ENCODE measurements at places on chromosomes 12 and 14.

DNA sequence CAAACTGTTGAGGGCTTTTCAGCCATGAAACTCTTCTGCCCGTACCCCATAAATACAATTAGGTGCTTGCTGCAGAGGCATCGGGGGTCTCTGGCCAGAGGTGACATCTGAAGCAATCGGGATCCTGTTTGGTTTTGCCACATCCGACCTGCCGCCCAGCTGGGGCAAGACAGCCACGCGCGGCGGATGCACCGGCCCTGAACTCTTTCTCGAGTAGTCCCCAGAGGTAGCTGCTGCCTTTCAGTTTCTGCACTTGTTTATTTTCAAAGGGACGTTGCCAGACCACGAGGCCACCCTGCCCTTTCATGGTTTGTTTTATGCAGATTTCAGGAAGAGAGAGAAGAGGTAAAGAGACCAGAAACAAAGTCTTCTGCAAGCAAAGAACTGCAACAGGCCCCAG lies 10.6 kb upstream of the MLXIP start:
- DNase-seq: no peak

GRCh38 chr14:41549282-41549681 lies 57.4 kb upstream of the LRFN5 start:
- no peak for DNase-seq

DNA sequence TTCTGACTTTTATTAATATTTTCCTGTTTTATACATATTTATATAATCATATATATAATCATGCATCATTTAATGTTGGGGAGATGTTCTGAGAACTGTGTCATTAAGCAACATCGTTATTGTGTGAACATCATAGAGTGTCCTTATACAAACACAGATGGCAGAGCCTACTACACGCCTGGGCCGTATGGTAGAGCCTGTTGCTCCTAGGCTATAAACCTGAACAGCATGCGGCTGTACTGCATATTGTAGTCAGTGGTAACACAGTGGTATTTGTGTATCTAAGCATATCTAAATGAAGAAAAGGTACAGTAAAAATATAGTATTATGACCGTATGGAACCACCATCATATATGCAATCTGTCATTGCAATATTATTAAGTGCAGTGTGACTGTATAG lies 44.7 kb upstream of the BCL7A start:
- DNase-seq: no peak

- no peak for DNase-seq
These were observed 2.3 kb downstream of the ABCC9 start for GRCh38 chr12:21938879-21939278.

GRCh38 chr12:21769307-21769706 lies 5.2 kb downstream of the KCNJ8 start:
- no peak for DNase-seq

GRCh38 chr12:49548822-49549648 lies 10.2 kb downstream of the KCNH3 start:
- DNase-seq: no peak
